MCF 10A (cell line): ENCODE measurements at places on chromosomes 5 and 9. TPM values are rescaled to one million over a fixed set of nuclear protein-coding genes. Genes with fewer than 3 reads are reported as not detected.

GRCh38 chr5:112935675-112936074, 13.6 kb upstream of the REEP5 start:
- DNase-seq, result no peak

DNA sequence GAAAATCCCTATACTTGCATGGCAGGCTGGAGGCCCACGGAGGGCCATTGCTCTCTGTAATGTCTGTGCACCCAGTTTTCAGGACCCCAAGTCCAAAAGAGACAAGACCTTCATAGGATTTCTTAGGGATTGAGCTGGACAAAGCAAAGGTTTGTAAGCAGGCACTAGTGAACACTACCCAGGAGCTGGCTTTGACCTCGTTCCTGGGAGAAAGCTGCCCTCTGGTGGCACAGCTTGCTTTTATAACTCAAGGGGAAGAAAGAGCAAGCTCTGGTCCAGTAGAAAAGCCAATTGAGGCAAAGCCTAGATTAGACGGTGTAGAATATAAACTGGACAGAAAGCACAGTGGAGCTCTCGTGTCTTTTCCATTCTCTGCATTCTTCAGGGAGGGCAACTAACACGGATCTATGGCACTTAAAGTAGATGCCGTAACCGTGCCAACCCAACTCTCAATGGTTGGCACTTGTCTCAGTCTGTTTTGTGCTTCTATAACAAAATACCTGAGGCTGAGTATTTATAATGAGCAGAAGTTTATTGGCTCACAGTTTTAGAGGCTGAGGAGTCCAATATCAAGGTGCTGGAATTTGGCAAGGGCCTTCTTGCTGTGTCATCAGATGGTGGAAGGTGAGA, 7.9 kb downstream of the GABRP start:
- peak; percentile 88 for DNase-seq

- DNase-seq, result no peak
Measured at GRCh38 chr9:97425973-97426336, 14.1 kb downstream of the TDRD7 start.

The CER1 gene
- not detected in 2 replicates for total RNA-seq

The OR1N1 gene
- not detected in 2 replicates for total RNA-seq

The PCDHGA11 gene
- 0.30 and 0.76 TPM in 2 replicates for total RNA-seq

DNA sequence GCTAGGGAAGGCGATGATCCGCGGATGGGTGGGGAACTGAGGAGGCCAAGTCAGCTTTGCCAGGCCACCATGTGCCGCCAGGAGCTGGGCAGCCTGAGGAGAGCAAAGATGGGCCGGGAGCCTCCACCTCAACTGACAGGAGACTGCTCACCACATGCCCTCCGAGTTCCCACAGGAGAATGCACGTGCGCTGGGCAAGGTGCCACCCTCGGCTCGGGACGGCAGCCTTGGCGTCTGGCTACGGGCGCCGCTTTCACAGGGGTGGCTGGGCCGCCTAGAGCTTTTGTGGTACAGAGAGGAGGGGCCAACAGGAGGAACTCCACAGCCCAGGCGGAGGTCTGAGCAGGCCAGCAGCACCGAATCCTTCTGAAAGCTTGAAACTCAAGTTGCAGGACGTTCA, 5.3 kb upstream of the TBC1D9B start:
- no peak for DNase-seq

The DTWD2 gene
- total RNA-seq, result 10.1 and 10.5 TPM in 2 replicates

DNA sequence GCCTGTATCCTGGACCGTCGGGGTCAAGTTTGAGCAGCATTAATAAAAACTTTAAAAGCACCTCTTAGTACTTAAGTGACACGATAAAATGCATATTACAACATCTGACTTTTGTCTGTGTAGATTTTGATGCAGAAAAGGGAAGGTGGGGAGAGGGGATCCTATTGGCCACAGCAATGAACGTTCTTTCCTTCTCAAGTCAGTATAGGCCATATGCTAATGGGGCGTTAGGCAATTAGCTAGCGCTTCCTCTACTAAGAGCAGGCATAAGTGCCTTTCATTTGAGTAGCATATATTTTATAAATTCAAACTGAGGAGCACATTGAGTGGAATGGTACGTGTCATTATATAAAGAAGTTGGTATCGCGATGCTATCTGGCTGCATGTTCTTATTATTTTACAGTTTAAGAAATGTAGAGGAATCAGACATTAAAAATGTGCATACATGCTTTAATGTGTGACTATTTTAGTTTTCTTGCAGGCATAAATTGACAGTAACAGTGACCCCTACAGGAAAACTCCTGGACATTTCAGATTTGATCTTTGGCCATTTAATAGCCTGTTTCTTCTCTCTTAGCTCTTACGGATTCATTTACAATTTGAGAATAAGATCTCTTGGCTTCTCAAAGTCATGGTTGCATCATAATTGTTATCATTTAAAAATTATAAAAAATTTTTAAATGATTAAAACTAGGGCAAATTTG, 1.1 kb upstream of the GNA14 start:
- peak; percentile 18 for DNase-seq
